LHCN-M2 (cell line): ENCODE measurements at places on chromosomes 4 and X. TPM values are rescaled to one million over a fixed set of nuclear protein-coding genes. Genes with fewer than 3 reads are reported as not detected.

DNA sequence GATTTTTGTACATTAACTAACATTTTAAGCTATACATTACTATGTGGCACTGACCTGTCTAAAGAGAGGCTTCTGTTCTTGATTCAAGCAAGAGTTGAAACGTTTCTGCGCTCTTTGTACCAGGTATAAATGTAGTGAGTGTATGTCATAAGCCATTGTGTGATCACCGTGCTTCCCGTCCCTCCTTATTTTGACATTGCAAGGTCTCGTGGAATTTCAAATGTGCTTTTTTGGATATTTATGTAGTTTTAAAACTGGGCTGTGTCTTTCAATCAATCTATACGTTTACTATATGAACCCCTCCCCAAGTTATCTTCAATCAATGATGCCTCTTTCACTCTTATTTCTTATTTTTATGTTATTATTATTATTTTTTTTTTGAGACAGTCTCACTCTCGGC is at the start of gene KLHL15:
Gene KLHL15, minus strand, starts transcription at position 101 of the 400 bp plus-strand sequence. CDS start 20,493 bp downstream, outside the sequence.
- no peak for DNase-seq

GRCh38 chr4:30429813-30430761 is 290.1 kb upstream of the PCDH7 start:
- DNase-seq = peak; percentile 6

DNA sequence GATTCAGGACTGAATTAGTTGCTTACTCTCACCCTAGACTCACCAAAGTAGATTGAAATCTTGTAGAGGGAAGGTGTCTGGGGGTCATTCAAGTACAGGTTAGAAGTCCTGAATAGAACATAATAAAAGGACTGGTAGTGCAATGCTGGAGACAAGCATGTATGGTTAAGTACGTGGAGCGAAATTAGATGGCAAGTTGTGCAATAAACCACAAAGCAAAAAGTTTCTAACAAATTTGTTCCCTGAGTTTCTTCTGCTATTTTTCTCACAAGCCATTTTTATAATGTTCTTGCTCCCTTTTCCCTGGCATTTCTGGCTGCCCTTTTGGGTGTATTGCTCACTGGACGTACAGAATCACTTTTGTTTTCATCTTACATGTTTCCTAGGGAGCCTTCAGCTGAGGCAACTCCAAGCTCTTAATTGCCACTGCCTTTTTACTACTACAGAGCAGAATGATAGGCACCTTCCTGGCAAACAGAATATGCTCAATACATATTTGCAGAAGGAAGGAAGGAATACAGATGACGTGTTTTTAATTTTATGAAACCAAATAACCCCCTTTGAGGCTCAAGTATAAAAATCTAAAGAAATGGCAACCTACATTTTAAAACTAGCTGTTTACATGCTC is 23.4 kb downstream of the LANCL3 start:
- DNase-seq = no peak

Gene USP17L20
- not detected in 2 replicates for total RNA-seq

DNA sequence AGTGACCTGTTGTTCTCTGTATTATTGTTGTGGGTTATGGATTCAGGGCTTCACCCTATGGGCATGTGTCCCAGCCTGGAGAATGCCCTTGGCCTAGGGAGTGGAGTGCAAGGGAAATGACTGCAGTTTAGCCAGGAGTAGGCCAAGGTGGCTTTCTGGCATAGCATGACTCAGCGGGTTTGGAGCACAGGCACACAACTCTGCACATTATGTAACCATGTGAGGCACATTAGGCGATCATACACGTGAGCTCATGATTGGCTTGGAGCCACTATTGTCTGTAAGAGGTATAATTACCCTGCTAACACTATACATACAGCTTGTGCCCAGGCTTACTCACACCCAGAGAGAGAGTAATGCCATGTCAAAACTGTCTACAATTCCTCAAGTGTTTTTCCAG is 35.1 kb upstream of the TACR3 start:
- DNase-seq = peak; percentile 3

Gene ANKRD50
- total RNA-seq = 13.0 and 16.3 TPM in 2 replicates

DNA sequence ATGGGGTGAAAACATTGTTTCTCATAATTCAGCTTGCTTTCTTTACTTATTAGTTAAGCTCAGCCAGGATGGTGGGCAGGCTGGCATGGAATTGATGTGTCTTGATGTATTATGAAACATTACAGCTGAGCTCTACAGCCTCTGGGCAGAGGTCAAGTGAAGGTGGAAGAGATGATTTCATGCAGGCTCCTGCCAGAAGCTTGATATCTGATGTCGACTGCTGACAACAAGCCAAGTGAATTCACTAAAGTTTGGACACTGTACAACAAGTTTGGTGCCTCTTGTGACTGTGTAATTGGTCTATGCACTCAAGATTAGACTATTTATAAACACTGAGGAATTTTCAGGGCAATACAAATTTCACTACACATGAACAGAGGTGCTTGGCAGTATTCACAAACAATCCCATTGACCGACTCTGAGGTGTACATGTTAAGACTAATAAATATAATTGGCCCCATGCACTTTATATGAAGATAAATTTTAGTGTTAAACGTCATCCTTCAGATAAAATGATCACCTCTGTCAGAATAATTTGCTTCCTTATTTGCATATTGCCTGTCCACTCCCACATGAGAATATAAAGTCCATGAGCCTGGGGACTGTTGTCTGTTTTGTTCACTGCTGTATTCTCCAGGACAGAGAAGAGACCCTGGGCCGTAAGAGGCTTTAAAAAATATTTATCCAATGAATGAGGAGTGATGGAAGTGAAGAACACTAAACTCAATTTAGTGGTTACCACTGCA is 612.2 kb downstream of the IQCM start:
- DNase-seq = peak; percentile 36

DNA sequence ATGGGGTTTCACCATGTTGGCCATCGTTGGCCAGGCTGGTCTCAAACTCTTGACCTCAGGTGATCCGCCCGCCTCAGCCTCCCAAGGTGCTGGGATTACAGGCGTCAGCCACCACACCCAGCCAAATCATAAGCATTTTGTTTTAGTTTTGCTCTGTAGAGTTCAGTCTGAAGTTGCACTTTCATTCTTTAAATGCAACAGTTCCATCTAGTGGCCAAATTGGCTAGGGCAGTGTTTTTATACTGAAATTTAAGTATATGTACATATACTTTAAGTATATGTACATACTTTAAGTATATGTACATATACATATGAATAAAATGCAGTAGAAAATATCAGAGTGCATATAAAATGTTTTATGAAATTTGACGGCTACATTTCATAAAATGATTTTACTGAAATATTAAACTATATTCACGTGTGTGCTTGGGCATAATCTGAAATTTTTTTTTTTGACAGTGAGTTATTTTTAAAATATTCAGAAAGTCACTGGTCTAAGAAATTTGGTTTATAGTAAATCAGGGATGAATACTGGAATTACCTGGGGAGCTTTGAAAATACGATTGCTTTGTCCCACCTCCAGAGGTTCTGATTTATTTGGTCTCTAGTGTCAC is 145.5 kb downstream of the NWD2 start:
- DNase-seq = peak; percentile 30

Gene SLC9B1
- 0.13 and 0.52 TPM in 2 replicates for total RNA-seq

DNA sequence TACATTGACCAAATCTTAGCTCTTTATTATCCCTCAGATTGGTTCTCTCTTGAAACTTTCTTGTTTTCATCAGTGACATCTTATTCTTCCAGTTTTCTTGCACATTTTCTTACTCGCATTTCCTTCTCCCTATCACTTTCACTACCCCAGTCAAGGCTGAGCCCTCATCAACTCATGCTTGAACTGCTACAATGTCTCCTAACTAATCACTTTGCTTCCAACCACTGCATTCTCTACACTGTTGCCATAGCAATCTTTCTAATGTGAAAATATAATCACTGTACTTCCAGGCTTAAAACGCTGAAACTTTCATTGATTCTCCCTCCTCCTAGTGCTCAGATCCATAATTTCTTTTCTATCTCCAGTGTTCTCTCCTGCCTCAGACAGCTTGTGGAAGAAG is 22.2 kb upstream of the LPAR4 start:
- DNase-seq = no peak

DNA sequence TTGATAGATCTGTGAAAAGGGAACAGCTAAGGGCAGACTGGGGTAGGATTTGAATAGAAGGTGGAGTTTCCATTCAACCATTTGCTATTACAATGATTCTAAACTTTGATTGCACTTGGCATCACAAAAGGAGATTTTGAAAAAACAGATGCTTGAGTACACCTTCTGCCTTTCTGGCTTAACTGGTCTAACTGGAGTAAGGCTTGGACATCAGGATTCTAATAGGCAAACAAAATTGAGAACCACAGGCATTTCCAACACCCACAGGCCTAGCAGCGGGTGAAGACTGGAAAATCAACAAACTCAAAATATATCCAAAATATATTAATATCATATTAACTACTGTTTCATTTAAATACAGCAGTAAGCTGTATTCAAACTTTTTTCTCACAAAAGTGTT is 1.9 kb upstream of the VEGFC start:
- DNase-seq = peak; percentile 39

DNA sequence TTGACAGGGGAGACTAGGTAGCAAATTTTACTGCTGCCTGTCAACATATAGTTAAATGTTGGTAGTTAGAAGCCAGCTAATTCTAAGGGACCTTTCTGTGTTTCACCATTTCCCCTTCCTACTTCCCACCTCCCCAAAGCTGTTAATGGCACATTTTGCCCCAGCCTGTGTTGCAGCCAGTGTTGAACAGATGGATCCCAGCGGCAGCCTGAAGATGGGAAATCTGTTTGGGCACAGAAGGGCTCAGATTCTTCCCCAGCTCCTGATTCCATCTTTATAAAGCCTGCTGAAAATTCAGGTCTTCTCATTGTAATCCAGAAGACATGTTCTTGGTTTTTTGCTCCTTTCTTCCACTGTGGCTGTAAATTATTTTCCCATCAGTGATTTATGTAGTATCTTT is 89.0 kb downstream of the SPRY1 start:
- no peak for DNase-seq

Gene RTL3
- 0.06 and 0.29 TPM in 2 replicates for total RNA-seq

Gene FGFBP1
- not detected in 2 replicates for total RNA-seq

GRCh38 chr4:170139764-170140163 is 50.0 kb upstream of the AADAT start:
- DNase-seq = peak; percentile 1

- peak; percentile 12 for DNase-seq
Measured at GRCh38 chr4:186105647-186106321, 1.3 kb downstream of the FAM149A start.

- no peak for DNase-seq
Measured at GRCh38 chr4:182924497-182924896, 7.3 kb upstream of the DCTD start.

Gene ATP1B4
- total RNA-seq = not detected in 2 replicates

Gene CHM
- total RNA-seq = 20.4 and 22.2 TPM in 2 replicates

DNA sequence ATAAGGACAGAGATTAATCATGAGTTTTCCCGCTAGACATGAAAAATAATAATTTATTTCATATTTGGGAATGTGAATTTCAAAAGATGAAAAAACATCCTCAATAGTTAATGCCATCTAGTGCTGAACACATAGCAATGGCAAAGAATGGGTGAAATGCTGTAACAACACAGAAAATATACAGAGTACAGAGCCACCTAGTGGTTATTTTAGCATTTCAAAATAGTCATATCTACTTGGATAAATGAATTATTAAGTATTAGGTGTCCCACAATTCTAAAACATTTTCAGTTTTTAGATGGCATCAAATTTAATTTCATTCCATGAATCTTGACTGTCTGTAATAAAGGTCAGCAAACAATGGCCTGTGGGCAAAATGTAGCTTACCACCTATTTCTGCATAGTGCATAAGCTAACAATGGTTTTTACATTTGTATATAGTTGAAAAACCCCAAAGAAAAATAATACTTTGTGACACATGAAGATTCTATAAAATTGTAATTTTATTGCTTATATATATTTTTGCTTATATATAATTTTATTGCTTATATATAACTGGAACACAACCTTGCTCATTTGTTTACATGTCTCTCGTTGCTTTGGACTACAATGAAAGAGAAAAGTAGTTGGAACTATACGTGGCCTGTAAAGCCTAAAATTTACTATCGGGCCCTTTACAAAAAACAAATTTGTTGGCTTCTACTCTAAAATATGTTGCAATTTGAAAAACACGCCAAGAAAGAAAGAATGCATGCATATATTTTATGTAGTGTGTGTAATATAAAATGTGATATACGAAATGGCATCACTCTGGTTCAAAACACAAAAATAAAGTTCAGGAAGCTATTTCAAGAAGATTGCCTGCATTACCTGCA is 99.1 kb upstream of the FAM47C start:
- DNase-seq = peak; percentile 33

GRCh38 chrX:2395261-2395992 is 105.3 kb downstream of the DHRSX start:
- DNase-seq = no peak

- no peak for DNase-seq
Measured at GRCh38 chrX:38311743-38312142, 15.6 kb downstream of the RPGR start.

DNA sequence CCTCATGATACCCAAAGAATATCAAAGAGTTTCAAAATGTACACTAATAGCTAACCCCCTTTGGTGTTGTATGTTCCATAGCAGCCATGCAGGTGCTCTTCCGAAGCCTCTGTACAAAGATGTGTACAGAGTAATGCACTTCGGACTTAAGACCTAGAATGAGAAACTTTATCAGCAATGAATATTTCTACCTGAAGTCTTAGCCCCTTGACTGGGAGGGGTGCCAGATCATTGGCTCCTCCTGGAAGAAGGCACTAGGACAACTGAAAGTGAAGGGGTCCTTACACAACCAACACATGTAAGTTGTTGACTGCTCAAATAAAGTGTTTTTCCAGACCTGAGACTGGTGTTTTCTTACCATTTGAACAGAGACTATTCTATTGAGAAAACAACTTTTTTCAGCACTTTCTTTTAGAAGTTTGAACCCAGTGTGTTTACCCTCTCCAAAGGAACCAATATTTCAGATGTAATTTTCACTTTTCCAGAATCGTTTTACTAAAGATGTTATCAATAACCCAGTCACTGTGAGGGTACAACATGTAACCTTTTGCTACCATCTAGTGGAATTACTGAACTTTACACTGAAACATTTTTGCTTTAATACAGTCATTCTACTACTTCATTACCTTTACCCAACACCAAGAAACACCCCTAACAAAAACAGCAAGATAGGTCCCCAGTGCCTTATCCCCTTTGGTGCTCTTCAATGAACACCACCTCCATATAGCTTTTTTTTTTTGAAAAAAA is 33.3 kb upstream of the PRDX4 start:
- no peak for DNase-seq

Gene TMPRSS11F
- total RNA-seq = not detected in 2 replicates

GRCh38 chrX:19360903-19361302 is 17.2 kb downstream of the PDHA1 start:
- DNase-seq = no peak

Gene SYNPO2
- total RNA-seq = 35.2 and 69.7 TPM in 2 replicates

Gene VCX3A
- not detected in 2 replicates for total RNA-seq

GRCh38 chr4:53981066-53981465 is 83.3 kb downstream of the CHIC2 start:
- DNase-seq = no peak

DNA sequence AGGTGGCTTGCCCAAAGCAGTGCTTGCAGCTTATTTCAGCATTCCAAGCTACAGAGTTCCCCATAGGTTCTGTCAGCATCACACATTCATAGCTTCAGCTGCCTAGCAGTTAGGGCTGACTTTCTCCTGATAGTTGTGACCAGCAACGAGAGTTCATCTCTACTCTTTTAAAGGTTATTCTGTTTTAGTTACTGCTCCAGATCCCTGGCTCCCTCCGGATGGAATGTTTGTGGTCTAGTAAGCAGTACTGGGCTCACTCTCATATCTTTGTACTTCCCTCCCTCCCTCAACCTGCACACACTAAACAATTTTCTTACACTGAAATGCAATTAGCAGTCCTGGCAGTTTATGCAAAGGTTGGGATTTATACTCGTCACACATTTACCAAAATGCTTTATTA is 43.9 kb downstream of the PTTG2 start:
- DNase-seq = no peak
